ENCODE measurements at places on chromosomes 7 and 10. TPM values are rescaled to one million over a fixed set of nuclear protein-coding genes. Genes with fewer than 3 reads are reported as not detected.

GRCh38 chr10:24748214-24748613 lies 24.5 kb upstream of the ARHGAP21 start:
- no peaks in the 10 kb centered on the region for H3K36me3 ChIP-seq
- H3K27me3 ChIP-seq, result no peaks in the 10 kb centered on the region
- no peaks in the 10 kb centered on the region for H3K4me1 ChIP-seq
- no peak overlapping the region for H3K4me3 ChIP-seq
- no peak overlapping the region for H3K27ac ChIP-seq
- no peak for DNase-seq

GRCh38 chr10:118729641-118730258 lies 25.0 kb downstream of the CACUL1 start:
- H3K36me3 ChIP-seq, result no peaks in the 10 kb centered on the region
- no peak for DNase-seq
- no peaks in the 10 kb centered on the region for H3K27me3 ChIP-seq
- peaks cover 21% of the 10 kb centered on the region for H3K4me1 ChIP-seq
- no peak overlapping the region for H3K27ac ChIP-seq
- H3K4me3 ChIP-seq, result no peak overlapping the region

DNA sequence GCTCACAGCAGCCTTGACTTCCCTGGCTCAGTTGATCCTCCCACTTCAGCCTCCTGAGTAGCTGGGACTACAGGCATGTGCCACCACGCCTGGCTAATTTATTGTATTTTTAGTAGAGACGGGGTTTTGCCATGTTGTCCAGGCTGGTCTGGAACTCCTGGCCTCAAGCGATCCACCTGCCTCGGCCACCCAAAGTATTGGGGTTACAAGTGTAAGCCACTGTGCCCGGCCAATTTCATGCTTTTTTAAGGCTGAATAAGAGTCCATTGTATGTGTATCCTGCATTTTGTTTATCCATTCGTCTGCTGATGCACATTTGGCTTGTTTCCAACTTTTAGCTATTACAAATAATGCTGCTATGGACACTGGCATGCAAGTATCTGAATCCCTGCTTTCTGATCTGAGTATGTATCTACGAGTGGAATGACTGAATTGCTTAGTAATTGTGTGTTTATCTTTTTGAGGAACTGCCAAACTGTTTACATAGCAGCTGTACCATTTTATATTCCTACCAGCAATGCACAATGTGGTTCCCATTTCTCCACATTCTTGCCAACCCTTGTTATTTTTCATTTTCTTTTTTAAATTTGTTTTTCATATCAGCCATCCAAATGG lies 37.3 kb upstream of the TPST1 start:
- H3K27ac ChIP-seq, result no peak overlapping the region
- DNase-seq, result peak; percentile 57
- no peak overlapping the region for H3K4me3 ChIP-seq
- no peaks in the 10 kb centered on the region for H3K36me3 ChIP-seq
- H3K27me3 ChIP-seq, result no peaks in the 10 kb centered on the region

- H3K4me3 ChIP-seq, result no peak overlapping the region
- H3K36me3 ChIP-seq, result no peaks in the 10 kb centered on the region
- no peak overlapping the region for H3K27ac ChIP-seq
- no peak for DNase-seq
- peaks cover 12% of the 10 kb centered on the region for H3K27me3 ChIP-seq
Measured at GRCh38 chr7:100779359-100779758, 46.0 kb downstream of the ZAN start.

Gene MORN4
- total RNA-seq, result 6.8 TPM

Gene MMP21
- total RNA-seq, result not detected

GRCh38 chr7:15839416-15840100 lies 153.1 kb upstream of the MEOX2 start:
- no peaks in the 10 kb centered on the region for H3K36me3 ChIP-seq
- no peaks in the 10 kb centered on the region for H3K4me1 ChIP-seq
- H3K27ac ChIP-seq, result no peak overlapping the region
- DNase-seq, result no peak
- no peaks in the 10 kb centered on the region for H3K27me3 ChIP-seq

Gene OR2A42
- total RNA-seq, result not detected

- H3K27ac ChIP-seq, result no peak overlapping the region
- no peaks in the 10 kb centered on the region for H3K27me3 ChIP-seq
- no peaks in the 10 kb centered on the region for H3K4me1 ChIP-seq
Measured at GRCh38 chr7:150335108-150335773, 6.2 kb downstream of the RARRES2 start.

Gene SEMA3A
- total RNA-seq, result 29.2 TPM

DNA sequence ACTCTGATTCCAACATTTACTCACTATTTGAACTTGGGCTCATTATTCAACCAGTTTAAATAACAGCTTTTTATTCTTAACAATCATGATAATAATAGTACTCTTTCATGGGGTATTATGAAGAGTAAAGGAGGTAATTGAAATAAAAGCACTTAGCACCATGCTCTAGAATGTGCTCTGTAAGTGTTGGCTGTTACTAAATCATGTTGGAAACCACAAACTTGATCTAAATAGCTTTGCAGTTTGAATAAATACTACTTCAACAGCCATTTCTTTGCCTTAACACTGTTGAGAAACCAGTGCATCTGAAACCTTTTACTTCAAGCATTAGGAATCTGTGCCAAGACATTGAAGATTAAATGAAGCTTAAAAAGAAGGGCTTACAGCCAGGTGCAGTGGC lies 7.9 kb upstream of the UPF2 start:
- no peaks in the 10 kb centered on the region for H3K4me1 ChIP-seq
- DNase-seq, result no peak
- H3K27ac ChIP-seq, result no peak overlapping the region
- H3K36me3 ChIP-seq, result no peaks in the 10 kb centered on the region
- H3K27me3 ChIP-seq, result no peaks in the 10 kb centered on the region
- H3K4me3 ChIP-seq, result no peak overlapping the region

Gene CYP2C8
- not detected for total RNA-seq

Gene CCDC201
- total RNA-seq, result not detected

Gene KCNK18
- total RNA-seq, result not detected

Gene CYP2W1
- total RNA-seq, result not detected

GRCh38 chr10:17766731-17767130 lies 14.7 kb downstream of the TMEM236 start:
- H3K4me3 ChIP-seq, result no peak overlapping the region
- no peaks in the 10 kb centered on the region for H3K4me1 ChIP-seq
- no peaks in the 10 kb centered on the region for H3K36me3 ChIP-seq
- H3K27ac ChIP-seq, result no peak overlapping the region
- no peak for DNase-seq

DNA sequence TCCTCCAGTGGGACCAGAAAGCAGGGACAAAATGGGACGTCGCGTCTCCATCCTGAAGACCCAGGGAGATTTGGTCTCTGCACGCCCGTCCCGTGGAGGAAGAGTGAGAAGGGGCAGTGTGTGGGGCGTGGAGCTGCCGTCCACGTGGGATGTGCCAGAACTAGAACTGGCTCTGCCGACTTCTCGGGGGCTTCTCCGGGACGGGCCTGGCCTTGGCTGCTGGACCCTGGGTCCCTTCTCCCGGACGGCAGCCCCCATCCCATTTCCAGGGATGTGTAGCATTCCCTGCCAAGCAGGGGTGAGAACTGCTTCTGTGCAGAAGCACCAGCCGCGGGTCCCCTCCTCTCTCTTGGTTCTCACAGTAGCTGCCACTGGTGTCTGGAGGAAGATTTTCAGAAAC lies 18.8 kb upstream of the DPYSL4 start:
- DNase-seq, result no peak
- no peaks in the 10 kb centered on the region for H3K4me1 ChIP-seq
- H3K36me3 ChIP-seq, result no peaks in the 10 kb centered on the region
- H3K27me3 ChIP-seq, result no peaks in the 10 kb centered on the region

- no peaks in the 10 kb centered on the region for H3K4me1 ChIP-seq
- H3K27me3 ChIP-seq, result peaks cover 77% of the 10 kb centered on the region
- no peak overlapping the region for H3K27ac ChIP-seq
Measured at GRCh38 chr10:100793055-100793454, 47.7 kb downstream of the PAX2 start.

Gene SPDYE2B
- total RNA-seq, result not detected

Gene CALCR
- not detected for total RNA-seq

Gene CCL24
- 0.45 TPM for total RNA-seq

Gene STEAP1B
- 1.6 TPM for total RNA-seq

- H3K27me3 ChIP-seq, result peaks cover 24% of the 10 kb centered on the region
- DNase-seq, result no peak
Measured at GRCh38 chr7:32074787-32075585, 4.8 kb upstream of the PDE1C start.

GRCh38 chr7:149496642-149497391 lies 792 bp downstream of the ZNF746 start:
- peaks cover 14% of the 10 kb centered on the region for H3K4me1 ChIP-seq
- DNase-seq, result peak; percentile 54
- 0 out of 2 replicates have a peak, but pooled peaks cover 4% of the 10 kb centered on the region for H3K27me3 ChIP-seq
- peaks cover 31% of the 10 kb centered on the region for H3K36me3 ChIP-seq

Gene KIAA1549
- total RNA-seq, result 0.95 TPM

- no peaks in the 10 kb centered on the region for H3K36me3 ChIP-seq
- H3K27me3 ChIP-seq, result no peaks in the 10 kb centered on the region
- H3K4me1 ChIP-seq, result no peaks in the 10 kb centered on the region
- DNase-seq, result no peak
Measured at GRCh38 chr10:71443676-71444075, 47.0 kb downstream of the CDH23 start.

DNA sequence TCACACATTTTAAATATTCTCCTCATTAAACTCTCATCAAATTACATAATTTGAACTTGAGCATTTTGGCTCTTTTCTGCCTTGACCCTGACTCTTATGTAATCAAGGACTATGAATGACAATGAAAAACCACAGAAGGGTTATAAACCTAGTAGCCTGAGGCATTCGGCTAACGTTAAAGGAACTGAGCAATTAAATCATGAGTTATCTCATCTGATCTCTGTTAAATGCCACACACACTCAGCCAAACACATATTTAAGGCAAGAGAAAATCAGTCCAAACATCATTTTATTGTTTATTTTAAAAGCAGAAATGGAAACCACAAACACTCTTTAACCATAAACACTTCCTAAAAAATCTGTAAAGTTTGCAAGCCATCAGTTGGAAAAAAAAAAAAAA lies 204.3 kb downstream of the DGKI start:
- peaks cover 9% of the 10 kb centered on the region for H3K4me1 ChIP-seq
- no peak overlapping the region for H3K27ac ChIP-seq
- H3K27me3 ChIP-seq, result peaks cover 25% of the 10 kb centered on the region
- no peaks in the 10 kb centered on the region for H3K36me3 ChIP-seq
- H3K4me3 ChIP-seq, result no peak overlapping the region

- H3K4me3 ChIP-seq, result no peak overlapping the region
- H3K27me3 ChIP-seq, result no peaks in the 10 kb centered on the region
- no peak for DNase-seq
- H3K36me3 ChIP-seq, result peaks cover 47% of the 10 kb centered on the region
- H3K4me1 ChIP-seq, result peaks cover 65% of the 10 kb centered on the region
Measured at GRCh38 chr10:101007915-101008822, 8.6 kb downstream of the LZTS2 start.

DNA sequence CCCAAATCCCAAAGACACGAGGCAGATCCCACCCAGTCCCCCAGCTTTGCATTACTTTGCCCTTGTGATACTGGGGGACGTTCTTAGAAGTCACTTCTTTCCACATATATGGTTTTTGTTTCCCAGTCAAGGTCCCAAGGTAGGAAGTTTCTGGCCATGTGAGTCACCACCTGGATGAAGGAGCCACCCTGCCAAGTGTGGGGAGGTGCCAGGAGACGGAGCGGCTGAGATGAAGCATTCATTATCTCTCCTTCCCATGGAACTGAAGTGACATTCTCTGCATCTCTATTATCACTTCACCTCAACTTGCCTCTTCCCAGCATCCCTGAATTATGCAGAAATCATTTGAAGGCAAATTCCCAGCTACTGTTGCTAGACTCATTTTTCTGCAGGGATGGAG lies 136.2 kb upstream of the INSYN2A start:
- no peak for DNase-seq
- H3K4me3 ChIP-seq, result no peak overlapping the region
- no peaks in the 10 kb centered on the region for H3K27me3 ChIP-seq

Gene INA
- 0.42 TPM for total RNA-seq

GRCh38 chr10:3424111-3424851 lies 251.7 kb upstream of the PITRM1 start:
- no peaks in the 10 kb centered on the region for H3K36me3 ChIP-seq
- peak overlapping the region; percentile 18 for H3K4me3 ChIP-seq
